ENCODE measurements at places on chromosomes 2 and 18.

DNA sequence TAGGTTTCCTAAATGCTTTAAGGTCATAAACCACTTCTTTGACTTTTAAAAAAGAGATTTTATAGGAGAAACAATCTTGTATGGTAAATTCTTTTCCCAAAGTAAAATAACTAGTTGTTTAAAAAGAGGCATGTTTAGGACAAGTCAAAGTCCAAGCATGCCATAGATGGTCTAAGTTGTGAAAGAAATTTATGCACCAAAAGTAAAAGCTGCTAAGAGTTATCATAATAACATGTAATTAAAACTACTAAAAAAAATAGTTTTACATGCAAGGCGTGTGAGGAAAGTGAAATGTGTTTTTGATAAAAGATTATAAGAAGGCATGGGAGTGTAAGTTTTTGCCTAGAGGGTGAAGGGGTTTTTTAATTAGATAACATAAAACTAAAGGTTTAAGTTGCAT, 22.5 kb downstream of the FAM210A start:
- DNase-seq, result no peak

- DNase-seq, result no peak
Measured at GRCh38 chr2:4110273-4110672, 406.9 kb downstream of the DCDC2C start.

DNA sequence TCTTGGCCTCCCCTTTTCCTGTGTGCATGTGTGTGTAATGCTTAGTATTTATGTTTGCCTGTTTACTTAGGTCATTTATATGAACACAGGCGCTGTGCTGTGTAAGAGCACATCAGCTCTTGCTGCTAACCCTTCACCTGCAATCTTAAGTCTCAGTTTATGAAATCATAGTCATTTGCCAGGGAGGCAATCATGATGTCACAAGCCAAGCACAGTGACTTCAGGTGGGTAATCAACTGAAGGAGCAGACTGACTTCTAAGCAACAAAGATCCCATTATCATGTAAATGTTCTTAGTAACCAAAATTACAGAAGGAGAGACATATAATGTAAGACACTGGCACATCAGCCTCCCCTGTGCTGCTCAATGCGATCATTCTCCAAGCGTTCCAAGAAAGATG, 386.3 kb upstream of the MEIS1 start:
- DNase-seq, result no peak

- no peak for DNase-seq
Measured at GRCh38 chr2:120454654-120455385, 108.9 kb downstream of the INHBB start.

- DNase-seq, result no peak
Measured at GRCh38 chr2:241952816-241953215, 83.3 kb downstream of the RTP5 start.

GRCh38 chr18:34281722-34282121, 57.0 kb upstream of the NOL4 start:
- no peak for DNase-seq
